ENCODE measurements at places on chromosomes 13 and 19.

DNA sequence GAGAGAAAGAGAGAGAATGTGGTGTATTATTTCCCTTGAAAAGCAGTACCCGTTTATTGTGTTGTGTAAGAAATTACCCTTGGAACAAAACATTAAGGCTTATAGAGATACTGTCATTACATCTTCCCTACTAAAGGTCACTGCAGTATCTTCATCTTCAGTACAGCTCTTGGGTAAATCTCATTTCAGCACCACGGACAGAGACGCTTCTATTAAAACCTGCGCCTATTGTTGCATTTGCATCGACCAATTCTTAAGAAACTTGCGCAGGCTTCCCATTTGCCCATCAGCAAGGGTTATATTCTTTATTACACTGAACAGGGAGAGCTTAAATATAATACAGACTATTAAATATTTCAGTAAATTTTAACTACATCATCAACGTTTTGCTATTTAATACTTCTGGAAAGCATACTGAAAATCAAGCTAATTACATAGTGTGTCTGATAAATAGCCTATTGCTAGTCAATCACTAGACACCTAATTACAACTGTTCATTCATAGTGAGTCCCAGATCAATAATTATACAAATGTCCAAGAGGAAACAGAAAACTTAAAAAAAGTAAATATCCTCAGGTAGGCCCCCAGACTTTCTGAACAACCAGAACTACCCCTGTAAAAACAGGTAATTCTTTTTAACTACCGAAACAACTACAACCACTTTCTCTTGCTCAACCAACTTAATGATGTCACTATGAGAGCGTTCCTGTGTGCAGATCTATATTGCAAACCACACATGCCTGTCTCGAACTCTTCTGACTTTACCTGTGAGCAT, 350.6 kb downstream of the LIG4 start:
- no peak for DNase-seq

- peak; percentile 60 for DNase-seq
Measured at GRCh38 chr13:19184176-19184575, 2.6 kb upstream of the TUBA3C start.

GRCh38 chr19:35168196-35168595, 13.7 kb downstream of the FXYD5 start:
- no peak for DNase-seq

DNA sequence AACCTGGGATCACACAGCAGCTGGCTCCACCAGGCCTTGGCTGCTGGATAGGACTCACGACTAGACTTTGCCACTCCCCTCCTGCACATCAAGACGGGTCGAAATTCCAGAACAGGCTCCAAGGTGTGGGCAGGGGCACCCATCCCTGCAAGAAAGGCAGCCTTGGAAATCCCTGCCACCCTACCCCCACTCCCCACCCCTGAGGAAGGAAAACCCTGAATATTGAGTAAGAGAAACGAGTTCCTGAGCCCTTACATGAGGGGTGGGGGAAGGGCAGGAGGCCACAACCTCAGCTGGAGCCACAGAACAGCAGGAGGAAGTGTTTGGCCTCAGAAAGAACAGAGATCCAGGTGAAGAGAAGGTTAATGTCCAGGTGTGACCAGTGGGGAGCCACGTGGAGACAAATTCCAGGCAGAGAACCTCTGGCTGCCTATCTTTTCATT, 20.1 kb downstream of the DEDD2 start:
- no peak for DNase-seq

- no peak for DNase-seq
Measured at GRCh38 chr13:44790289-44790688, 199.0 kb downstream of the NUFIP1 start.

DNA sequence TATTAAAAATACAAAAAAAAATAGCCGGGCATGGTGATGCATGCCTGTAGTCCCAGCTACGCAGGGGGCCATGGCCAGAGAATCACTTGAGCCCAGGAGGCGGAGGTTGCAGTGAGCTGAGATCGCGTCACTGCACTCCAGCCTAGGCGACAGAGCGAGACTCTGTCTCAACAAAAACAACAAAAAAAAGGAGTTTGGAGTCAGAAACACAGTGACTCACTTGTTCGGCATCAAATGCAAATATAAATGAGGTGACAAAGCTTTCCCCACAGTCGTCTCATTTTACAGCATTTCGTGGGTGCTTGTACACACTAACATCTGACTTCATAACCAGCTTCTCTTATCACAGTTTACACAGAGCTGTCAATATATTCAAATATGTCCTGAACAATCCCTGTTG, 11.0 kb downstream of the ZNF665 start:
- no peak for DNase-seq

GRCh38 chr13:73272831-73273230, 214.0 kb downstream of the KLF5 start:
- DNase-seq = no peak

- no peak for DNase-seq
Measured at GRCh38 chr13:109971456-109972090, 185.2 kb upstream of the IRS2 start.

GRCh38 chr13:70747262-70747661, 639.0 kb upstream of the KLHL1 start:
- DNase-seq = no peak

DNA sequence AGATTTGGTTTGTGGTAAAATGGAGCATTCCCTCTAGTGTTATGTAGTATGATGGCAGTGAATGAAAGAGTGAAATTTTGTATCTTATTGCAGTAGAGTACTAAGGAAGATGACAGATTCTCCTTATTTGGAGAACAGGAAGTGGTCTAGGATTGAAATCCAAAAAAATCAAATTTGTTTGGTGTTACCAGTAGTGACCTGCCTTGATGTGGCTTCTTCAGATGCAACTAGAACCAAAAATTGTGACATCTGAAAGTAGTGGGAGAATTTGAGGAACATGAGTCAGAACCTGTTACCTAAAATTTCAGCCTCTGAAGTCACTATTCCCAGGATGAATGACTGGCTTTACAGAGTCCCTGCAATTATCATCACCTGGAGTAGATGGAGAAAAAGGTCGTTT, 165.9 kb downstream of the KLF5 start:
- no peak for DNase-seq

Measured in vagina (tissue), 2 donors.